ENCODE measurements at places on chromosomes 4 and X. TPM values are rescaled to one million over a fixed set of nuclear protein-coding genes. Genes with fewer than 3 reads are reported as not detected.
A peak's percentile ranks its signal among the peaks of the same experiment; 100 is the strongest.

The GPC4 gene
- total RNA-seq, result 2.4 TPM

DNA sequence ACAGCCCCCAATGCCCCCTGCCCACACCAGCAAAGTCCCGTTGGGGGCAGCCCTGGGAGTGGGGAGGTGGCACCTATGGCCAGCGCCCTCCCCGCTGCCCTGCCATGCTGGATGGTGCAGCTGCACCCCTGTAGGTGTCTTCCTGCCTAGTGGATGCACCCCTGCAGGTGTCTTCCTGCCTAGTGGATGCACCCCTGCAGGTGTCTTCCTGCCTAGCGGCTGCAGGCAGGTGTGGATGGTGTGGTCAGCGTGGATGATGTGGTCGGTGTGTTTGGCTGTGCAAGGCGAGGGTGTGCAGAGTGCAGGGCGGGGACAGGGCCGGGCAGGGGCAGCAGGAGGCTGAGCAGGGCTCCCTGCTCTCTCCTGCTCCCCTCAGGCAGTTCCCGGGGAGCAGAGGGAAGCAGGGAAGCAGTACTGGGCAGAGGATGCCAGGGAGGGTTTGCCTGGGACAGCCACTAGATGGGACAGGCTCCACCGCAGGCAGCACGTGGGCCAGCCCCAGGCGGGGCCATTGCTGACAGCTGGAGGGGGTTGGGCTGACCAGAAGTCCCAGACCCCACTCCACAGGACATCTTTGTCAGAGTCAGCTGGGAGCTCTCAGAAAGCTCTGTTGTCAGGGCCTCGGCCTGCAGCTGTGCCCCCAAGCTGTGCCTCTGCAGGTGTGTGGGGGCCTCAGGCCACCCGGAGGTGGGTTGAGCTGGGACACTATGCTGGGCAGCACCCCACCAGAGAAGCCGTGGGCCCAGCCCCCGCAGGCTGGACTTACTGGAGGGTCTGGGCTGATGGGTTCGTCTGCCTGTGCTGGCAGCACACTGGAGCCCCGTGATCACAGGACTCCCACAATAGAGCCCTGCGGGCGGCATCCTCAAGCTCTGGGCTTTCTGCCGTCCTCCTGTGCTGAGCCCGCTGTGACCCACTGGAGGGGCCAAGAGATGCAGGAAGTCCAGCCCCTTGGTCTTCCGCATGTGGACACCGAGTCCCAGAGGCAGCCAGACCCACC lies 23.7 kb downstream of the DOK7 start:
- peak; percentile 44 for DNase-seq

The SPON2 gene
- total RNA-seq, result 7.6 TPM

DNA sequence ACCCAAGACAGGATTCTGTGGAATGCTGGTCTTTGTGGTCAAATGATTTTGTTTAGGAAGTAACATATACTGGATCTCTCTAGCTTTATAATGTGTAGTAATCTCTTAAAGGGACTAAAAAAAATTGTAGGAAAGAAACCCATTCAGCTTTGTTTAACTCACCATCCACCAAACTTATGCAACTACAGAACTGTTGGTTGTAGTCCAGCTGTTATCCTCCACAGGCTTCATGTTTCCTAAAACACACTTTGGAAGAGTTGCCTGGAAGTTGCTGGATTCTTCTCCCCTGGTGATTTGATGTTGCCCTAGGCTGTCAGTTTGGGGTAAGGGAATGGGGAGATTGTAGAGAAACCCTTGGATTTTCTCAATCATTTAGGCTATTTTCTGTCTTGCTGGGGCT lies 89.3 kb downstream of the RLIM start:
- DNase-seq, result no peak

The SCRG1 gene
- total RNA-seq, result not detected

DNA sequence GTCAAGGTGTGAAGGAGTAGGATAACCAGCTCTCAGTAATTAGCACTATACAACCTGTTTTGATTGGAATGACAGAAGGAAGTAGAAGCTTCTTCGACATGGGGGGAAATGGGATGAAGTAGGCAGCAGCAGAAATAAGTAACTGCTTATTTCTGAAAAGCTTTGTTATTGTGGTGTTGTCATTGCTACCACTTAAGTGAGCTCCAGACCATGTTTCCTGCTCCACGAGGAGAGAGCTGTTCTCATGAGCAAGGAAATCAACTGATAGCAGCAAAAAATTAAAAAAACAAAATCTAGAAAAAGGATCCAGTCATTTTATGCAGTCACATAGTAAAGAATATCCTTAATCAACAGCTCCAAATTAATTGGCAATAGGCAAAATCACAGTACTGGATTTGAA lies 106.1 kb upstream of the TLL1 start:
- no peak for DNase-seq

The DUSP21 gene
- total RNA-seq, result not detected

GRCh38 chr4:8215001-8215427 lies 15.9 kb downstream of the SH3TC1 start:
- peak; percentile 71 for DNase-seq

The CT83 gene
- not detected for total RNA-seq

The ELF4 gene
- 8.6 TPM for total RNA-seq

- DNase-seq, result peak; percentile 43
Observed at GRCh38 chr4:9691238-9692065, 90.0 kb upstream of the DRD5 start.

- DNase-seq, result peak; percentile 26
Observed at GRCh38 chr4:20408611-20409010, 156.9 kb downstream of the SLIT2 start.

GRCh38 chr4:82053396-82053795 lies 320.4 kb downstream of the HNRNPD start:
- DNase-seq, result no peak

GRCh38 chrX:20227116-20227515 lies 39.6 kb downstream of the RPS6KA3 start:
- DNase-seq, result no peak

DNA sequence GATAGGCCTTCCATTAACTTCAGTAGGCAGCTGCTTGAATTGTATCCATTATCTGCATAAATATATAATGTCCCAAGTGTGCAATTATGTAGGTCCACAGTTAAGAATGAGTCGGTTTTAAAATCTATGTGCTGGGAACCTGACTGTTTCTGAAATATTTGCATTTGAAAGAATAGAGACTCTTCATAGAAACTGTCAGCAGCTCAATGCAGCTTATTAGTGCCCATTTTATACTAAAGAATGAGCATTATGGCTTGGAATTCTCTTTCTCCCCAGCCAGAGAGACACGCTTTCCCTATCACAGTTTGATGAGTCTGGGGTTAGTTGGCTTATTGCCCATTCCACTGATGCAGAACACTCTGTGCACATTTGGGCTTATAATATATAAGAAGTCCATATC lies 202.0 kb upstream of the PCDH7 start:
- no peak for DNase-seq

DNA sequence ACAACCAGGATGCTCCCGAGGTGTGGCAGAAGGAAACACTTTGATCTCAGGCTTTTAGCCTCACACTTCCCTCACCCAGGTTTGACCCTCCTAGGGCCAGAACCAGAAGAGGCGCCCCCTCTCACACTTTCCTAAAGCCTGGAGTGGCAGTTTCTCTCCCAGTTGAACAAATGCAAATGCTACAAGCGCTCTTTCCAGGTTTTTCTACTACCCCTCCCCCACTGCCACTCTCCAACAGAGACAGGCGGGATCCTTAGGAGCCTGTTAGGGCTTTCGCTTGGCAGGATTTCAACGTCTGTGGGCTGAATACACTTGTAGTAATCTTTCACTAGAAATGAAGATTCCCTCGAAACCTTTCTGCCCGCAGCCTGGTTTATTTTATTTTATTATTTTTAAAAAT lies 2.4 kb downstream of the TSC22D3 start:
- no peak for DNase-seq

The SPANXB1 gene
- total RNA-seq, result 5.3 TPM

All from A172 (cell line).